ENCODE measurements at places on chromosomes 3 and 15.

DNA sequence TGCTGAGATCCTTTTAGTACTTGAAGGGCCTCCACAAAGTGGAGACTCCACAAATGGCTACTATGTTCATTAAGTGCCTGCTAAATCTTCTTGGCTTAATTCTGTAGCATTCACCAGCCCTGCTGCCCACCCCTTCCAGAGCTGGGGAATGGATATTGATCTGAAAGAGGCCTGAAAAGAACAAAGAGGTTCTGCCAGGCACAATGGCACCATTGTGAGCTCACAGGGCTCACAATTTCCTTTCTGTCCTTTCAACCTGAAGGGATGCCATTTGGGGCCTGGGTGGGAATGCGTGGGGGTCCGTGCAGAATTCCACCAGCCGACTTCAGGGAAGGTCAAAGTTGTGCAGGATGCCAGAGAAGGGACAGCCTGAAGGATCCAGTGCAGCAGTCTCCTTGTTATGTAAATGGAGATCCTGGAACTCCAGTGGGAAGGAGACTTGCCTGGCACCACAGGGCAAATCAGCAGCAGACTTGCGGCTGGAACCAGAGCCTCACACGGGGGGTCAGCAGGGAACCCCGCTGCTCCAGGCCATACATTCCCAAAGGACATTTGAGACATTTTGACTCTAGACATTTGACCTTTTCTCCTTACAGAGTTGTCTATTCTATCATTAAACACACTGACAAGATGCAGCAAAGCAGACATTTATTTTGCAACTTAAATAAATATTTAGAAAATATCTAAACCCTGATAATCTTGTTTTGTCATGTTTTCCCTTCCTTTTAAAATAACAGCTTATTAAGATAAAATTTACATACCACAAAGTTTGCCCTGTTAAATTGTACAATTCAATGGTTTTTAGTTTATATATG, 21.5 kb upstream of the MORF4L1 start:
- no peak for DNase-seq

- DNase-seq = no peak
Measured at GRCh38 chr3:117526470-117527079, 817.0 kb downstream of the TUSC7 start.

GRCh38 chr3:56251343-56251945, 216.8 kb downstream of the ERC2 start:
- DNase-seq = peak; percentile 8

GRCh38 chr15:48577469-48577868, 68.0 kb downstream of the FBN1 start:
- DNase-seq = no peak

DNA sequence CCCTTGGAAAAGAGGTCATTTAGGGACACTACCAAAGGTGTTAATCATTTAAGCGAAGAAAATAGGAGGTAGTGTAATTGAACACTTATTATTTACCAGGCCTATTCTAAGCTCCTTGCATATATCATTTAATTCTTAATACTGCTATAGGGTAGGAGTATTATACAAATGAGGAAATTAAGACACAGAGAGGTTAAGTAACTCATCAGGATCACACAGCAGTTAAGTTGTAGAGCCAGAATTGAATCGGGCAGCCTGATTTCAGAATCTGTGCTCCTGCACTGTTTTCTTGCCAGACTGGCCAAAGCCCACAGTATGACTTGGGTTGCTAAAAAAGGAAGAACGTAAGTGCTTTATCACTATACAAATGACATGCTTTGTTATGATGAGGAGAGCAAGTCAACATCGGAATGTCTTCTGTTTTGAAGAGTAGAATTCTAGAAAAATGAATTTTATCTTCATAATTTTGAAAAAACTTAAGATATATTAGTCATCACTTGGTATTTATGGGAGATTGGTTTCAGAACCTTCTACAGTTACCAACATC, 31.4 kb downstream of the HPS3 start:
- no peak for DNase-seq

DNA sequence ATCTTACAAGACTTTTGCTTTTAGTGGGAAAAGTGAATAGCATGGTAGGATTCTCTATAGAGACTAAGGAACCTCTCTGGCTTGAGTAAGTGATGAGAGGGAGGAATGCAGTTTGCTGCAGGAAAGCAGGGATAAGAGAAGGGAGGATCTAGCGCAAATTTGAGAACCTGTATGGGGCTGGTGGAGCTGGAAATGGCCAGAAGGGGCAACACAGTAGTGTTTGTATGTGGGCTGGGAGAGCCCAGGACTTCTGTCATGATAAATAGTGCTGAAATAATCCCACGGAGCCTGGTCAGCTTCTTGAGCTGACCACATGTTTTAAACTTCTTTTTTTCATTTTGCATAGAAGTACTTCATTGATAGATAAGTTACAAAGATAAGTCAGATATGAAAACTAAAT, 11.2 kb upstream of the SHC4 start:
- no peak for DNase-seq

DNA sequence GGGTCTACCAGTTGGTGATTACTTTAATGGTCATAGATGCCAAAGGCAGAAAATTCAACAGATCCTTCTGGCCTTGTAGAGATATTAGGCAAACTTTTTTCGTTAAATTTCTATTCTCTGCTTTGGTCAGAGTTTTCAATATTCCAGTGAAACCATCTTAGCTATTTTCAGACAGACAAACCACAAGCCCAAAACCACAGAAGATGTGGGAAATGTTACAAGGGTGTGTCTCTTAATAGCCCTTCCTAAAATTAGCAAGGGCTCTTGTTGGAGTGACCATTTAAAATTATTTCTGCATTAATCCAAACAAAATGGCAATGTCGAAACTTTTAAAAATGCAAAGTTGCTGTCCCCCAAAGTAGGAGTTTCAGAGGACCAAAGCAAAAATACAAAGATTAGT, 102.8 kb downstream of the ARRDC4 start:
- DNase-seq = no peak

DNA sequence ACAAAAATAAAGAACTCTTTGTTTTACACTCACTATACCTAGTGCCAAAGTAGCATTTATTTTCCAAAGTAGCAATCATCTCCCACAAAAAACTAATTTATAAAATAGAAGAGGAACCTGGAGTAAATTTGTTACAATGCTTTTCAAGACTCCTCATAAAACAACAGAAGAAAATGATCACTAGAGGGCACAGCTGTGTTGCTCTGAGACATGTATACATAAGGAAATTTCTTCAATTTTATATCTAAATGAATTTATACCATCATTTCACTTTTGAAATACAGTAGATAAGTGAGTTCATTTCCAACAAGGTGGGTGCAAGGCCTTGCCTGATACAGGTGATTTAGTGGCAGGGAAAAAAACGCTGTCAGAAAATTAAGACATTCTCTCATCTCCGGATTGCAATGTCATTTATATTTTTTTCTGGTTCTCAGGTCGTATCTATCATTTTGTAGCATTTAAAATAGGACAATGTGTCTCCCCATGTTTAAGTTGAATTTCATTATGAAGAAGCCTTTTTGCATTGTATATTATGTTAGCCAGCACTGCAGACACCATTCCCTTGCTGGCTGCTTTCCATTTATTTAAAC, 25.3 kb upstream of the ARHGEF26 start:
- no peak for DNase-seq

- no peak for DNase-seq
Measured at GRCh38 chr15:81882504-81882903, 163.3 kb downstream of the MEX3B start.

DNA sequence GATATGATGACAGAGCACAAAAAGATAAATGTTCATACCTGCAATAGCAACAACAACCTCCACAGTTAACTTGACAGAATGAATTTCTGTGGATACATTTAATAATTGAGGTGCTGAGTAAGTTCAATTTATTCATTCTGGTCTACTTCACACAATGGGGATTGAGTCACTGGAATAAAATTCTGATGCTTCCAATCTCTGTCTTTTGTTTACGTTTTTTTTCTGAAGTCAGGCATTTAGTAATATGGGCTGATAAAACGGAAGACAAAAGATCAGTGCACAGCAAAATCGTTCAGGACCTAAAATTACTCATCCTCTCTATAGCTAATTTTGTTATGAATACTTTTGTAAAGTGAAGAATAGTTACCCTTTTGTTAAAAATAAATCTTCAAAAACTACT, 565.9 kb upstream of the CCDC54 start:
- no peak for DNase-seq

Measured in GM12892 (cell line).